Hepatocyte (in vitro differentiated cells): ENCODE measurements at places on chromosomes 3 and 15. TPM values are rescaled to one million over a fixed set of nuclear protein-coding genes. Genes with fewer than 3 reads are reported as not detected.

NR1I2 gene
- 2.8 and 5.0 TPM in 2 replicates for polyA plus RNA-seq

FBXO40 gene
- not detected in 2 replicates for polyA plus RNA-seq

GOLGA6B gene
- polyA plus RNA-seq, result not detected in 2 replicates

WWTR1 gene
- 40.5 and 40.6 TPM in 2 replicates for polyA plus RNA-seq

ZMYND10 gene
- 0.18 and 0.77 TPM in 2 replicates for polyA plus RNA-seq

SPINK8 gene
- not detected in 2 replicates for polyA plus RNA-seq

ERICH6 gene
- 0.61 TPM in 1 of 2 replicates, not detected in the other for polyA plus RNA-seq

THPO gene
- polyA plus RNA-seq, result 4.0 and 5.2 TPM in 2 replicates

SPTSSB gene
- 6.9 and 17.2 TPM in 2 replicates for polyA plus RNA-seq

LRTM1 gene
- polyA plus RNA-seq, result 0.23 TPM in 1 of 2 replicates, not detected in the other

- peaks cover 14% of the 10 kb centered on the region for H3K4me1 ChIP-seq
- peak overlapping the region; percentile 39 for H3K27ac ChIP-seq
- no peak for DNase-seq
- H3K27me3 ChIP-seq, result no peaks in the 10 kb centered on the region
- H3K36me3 ChIP-seq, result no peaks in the 10 kb centered on the region
Measured at GRCh38 chr3:64954995-64955636, 267.3 kb upstream of the ADAMTS9 start.

DNA sequence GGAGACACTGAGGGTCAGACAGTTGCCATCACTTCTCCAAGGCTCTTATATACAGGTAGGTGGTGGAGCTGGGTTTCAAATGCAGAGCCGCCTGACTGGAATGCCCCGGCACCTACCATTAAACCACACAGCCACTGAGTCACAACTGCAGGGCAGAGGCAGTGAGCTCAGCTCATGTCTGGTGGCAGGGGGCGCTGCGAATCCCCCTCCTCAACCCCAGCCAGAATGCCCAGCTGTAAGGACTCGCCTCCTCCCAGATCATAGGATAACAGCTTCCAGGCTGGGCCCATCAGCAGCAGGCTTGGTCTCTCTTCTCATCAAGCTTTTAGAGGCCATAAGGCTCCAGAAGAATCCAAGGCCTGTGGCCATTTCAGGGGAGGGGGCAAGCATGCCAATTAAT lies 26.4 kb downstream of the ADCY5 start:
- H3K27me3 ChIP-seq, result no peaks in the 10 kb centered on the region
- no peak overlapping the region for H3K4me3 ChIP-seq
- no peaks in the 10 kb centered on the region for H3K36me3 ChIP-seq
- no peak overlapping the region for H3K27ac ChIP-seq
- no peak for DNase-seq

GRCh38 chr3:55160241-55160983 lies 232.6 kb upstream of the LRTM1 start:
- DNase-seq, result peak; percentile 55
- no peaks in the 10 kb centered on the region for H3K27me3 ChIP-seq
- no peaks in the 10 kb centered on the region for H3K36me3 ChIP-seq
- H3K4me3 ChIP-seq, result no peak overlapping the region
- H3K27ac ChIP-seq, result peak overlapping the region; percentile 28

GRCh38 chr3:165644331-165644730 lies 192.9 kb downstream of the BCHE start:
- no peak for DNase-seq
- no peak overlapping the region for H3K4me3 ChIP-seq
- H3K36me3 ChIP-seq, result no peaks in the 10 kb centered on the region

GRCh38 chr3:139095803-139096466 lies 51.2 kb upstream of the PRR23C start:
- DNase-seq, result no peak
- no peak overlapping the region for H3K4me3 ChIP-seq
- H3K27me3 ChIP-seq, result peaks cover 4% of the 10 kb centered on the region
- no peak overlapping the region for H3K27ac ChIP-seq
- no peaks in the 10 kb centered on the region for H3K36me3 ChIP-seq
- no peaks in the 10 kb centered on the region for H3K4me1 ChIP-seq

GRCh38 chr3:41200669-41201021 lies 1.3 kb downstream of the CTNNB1 start:
- DNase-seq, result peak; percentile 39
- H3K4me3 ChIP-seq, result peak overlapping the region; percentile 50
- peak overlapping the region; percentile 100 for H3K27ac ChIP-seq
- H3K4me1 ChIP-seq, result peaks cover 15% of the 10 kb centered on the region
- no peaks in the 10 kb centered on the region for H3K36me3 ChIP-seq
- no peaks in the 10 kb centered on the region for H3K27me3 ChIP-seq

GRCh38 chr3:2261747-2262146 lies 163.1 kb downstream of the CNTN4 start:
- no peaks in the 10 kb centered on the region for H3K36me3 ChIP-seq
- no peaks in the 10 kb centered on the region for H3K27me3 ChIP-seq
- no peak for DNase-seq
- H3K4me1 ChIP-seq, result no peaks in the 10 kb centered on the region
- H3K4me3 ChIP-seq, result no peak overlapping the region

GRCh38 chr3:33146791-33147445 lies 33.1 kb downstream of the CRTAP start:
- H3K36me3 ChIP-seq, result no peaks in the 10 kb centered on the region
- H3K27ac ChIP-seq, result no peak overlapping the region
- peaks cover 4% of the 10 kb centered on the region for H3K4me1 ChIP-seq
- no peak overlapping the region for H3K4me3 ChIP-seq
- DNase-seq, result no peak

- no peak for DNase-seq
- peak overlapping the region; percentile 45 for H3K27ac ChIP-seq
- peaks cover 14% of the 10 kb centered on the region for H3K4me1 ChIP-seq
- no peaks in the 10 kb centered on the region for H3K27me3 ChIP-seq
Measured at GRCh38 chr15:74423431-74424257, 10.1 kb downstream of the SEMA7A start.

- no peak overlapping the region for H3K27ac ChIP-seq
- DNase-seq, result no peak
- H3K27me3 ChIP-seq, result no peaks in the 10 kb centered on the region
- no peaks in the 10 kb centered on the region for H3K36me3 ChIP-seq
Measured at GRCh38 chr3:27080258-27080525, 289.0 kb downstream of the NEK10 start.

DNA sequence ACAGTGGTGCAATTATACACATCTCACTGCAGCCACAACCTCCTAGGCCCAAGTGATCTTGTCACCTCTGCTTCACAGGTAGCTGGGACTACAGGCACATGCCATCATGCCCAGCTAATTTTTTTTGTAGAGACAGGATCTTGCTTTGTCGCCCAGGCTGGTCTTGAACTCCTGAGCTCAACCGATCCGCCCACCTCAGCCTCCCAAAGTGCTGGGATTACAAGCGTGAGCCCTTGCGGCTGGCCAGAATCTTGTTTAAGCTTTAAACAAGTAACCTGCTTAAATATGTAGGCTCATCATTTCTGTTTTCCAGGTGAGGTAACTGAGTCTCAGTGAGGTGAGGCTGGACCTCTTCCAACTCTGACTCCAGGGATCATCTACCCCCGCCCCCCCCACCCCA lies 7.7 kb upstream of the PSTPIP1 start:
- DNase-seq, result no peak
- H3K4me1 ChIP-seq, result no peaks in the 10 kb centered on the region
- no peaks in the 10 kb centered on the region for H3K27me3 ChIP-seq
- H3K36me3 ChIP-seq, result no peaks in the 10 kb centered on the region
- H3K27ac ChIP-seq, result no peak overlapping the region

DNA sequence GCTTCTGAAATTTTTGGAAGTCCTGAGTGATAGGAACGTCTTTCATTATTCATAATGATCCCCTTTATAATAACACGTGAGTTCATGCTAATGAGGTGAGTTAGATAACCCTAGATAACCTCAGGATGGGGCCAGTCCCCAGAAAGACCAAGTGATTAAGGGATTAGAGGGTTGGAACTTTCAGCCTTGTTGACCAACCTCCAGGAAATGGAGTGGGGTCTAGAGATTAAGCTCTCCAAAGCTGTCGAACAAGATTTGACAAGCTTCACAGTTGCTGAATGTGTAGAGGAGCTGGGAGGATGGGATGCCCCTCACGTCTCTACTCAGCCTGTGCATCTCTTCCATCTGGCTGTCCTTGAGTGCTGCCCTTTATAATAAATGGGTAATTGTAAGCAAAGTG lies 107.1 kb downstream of the ZMAT3 start:
- H3K4me3 ChIP-seq, result no peak overlapping the region
- no peaks in the 10 kb centered on the region for H3K36me3 ChIP-seq
- no peak for DNase-seq
- no peaks in the 10 kb centered on the region for H3K27me3 ChIP-seq
- H3K4me1 ChIP-seq, result no peaks in the 10 kb centered on the region
- H3K27ac ChIP-seq, result no peak overlapping the region

DNA sequence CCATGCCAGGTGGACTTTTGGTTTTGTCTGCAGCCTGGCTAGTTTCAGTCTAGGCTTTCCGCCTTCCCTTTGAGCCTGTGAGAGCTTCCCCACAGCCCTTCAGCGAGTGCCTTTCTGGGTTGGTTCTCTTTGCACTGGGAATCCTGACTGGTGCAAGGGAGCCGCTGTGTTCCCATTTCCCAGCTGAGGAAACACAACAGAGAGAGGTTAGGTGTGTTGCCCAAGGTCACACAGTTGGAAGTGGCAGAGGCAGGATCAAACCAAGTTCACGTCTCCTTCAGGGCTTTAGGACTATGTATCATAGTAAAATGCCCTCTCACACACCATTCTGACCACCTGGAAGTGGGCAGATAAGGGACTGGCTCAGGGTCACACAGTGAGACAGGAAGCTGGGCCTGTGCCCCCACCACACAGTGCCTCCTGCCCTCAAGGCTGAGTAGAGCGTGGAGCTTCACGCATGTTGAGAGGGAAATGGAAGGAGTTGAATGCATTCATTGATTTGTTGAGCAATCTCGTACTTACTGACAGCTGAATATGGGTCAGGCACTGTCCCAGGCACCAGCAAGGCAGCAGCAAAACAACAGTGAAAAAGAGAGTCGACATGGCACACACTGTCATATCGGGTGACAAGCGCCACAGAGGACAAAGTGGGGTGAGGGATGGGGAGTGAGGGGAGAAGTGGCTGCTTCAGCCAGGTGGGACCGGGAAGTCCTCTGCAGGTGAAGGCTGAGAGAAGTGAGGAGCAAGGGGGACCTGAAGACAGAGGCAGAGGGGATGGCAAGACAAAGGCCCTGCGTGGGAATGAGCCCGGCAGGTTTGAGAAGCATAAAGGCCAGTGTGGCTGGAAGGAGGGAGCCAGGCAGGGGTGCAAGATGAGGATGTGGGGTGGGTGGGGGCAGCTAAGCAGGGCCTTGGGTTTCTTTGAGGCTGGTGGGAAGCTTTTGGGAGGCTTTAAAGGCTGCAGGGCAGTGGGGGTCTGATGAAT lies 12.3 kb upstream of the ANPEP start:
- no peaks in the 10 kb centered on the region for H3K36me3 ChIP-seq
- H3K4me3 ChIP-seq, result no peak overlapping the region
- H3K4me1 ChIP-seq, result peaks cover 15% of the 10 kb centered on the region
- no peak for DNase-seq

GRCh38 chr3:67875858-67876257 lies 221.4 kb upstream of the SUCLG2 start:
- H3K27me3 ChIP-seq, result no peaks in the 10 kb centered on the region
- DNase-seq, result no peak
- H3K27ac ChIP-seq, result no peak overlapping the region
- no peak overlapping the region for H3K4me3 ChIP-seq
- H3K36me3 ChIP-seq, result no peaks in the 10 kb centered on the region

- no peaks in the 10 kb centered on the region for H3K36me3 ChIP-seq
- no peak overlapping the region for H3K4me3 ChIP-seq
Measured at GRCh38 chr3:64905906-64906410, 218.2 kb upstream of the ADAMTS9 start.

- H3K27me3 ChIP-seq, result no peaks in the 10 kb centered on the region
- H3K4me1 ChIP-seq, result no peaks in the 10 kb centered on the region
- no peak overlapping the region for H3K4me3 ChIP-seq
- no peak for DNase-seq
- H3K36me3 ChIP-seq, result no peaks in the 10 kb centered on the region
- no peak overlapping the region for H3K27ac ChIP-seq
Measured at GRCh38 chr3:86282106-86282787, 708.7 kb downstream of the VGLL3 start.

DNA sequence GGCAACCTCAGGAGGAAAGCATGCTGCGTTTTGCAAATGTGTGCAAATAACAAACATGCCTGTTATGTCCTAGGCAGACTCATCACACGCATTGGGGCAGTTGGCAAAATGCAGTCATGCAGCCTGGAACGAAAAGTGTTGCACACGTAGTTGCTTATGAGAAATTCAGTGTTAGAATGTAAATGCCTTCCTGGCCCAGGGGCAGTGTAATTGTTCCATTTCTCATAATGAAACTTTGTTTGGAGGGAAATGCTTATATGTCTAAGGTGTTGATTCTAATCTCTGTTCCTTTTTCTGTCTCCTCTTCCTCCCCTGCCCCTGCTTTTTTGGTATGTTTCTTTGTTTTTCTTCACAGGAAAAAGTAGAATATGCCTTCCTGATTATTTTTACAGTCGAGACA lies 156.0 kb downstream of the CACNA1D start:
- H3K27me3 ChIP-seq, result no peaks in the 10 kb centered on the region
- H3K36me3 ChIP-seq, result no peaks in the 10 kb centered on the region
- no peak overlapping the region for H3K4me3 ChIP-seq

GRCh38 chr3:46096336-46096735 lies 69.1 kb upstream of the XCR1 start:
- H3K4me1 ChIP-seq, result no peaks in the 10 kb centered on the region
- no peak overlapping the region for H3K27ac ChIP-seq

DNA sequence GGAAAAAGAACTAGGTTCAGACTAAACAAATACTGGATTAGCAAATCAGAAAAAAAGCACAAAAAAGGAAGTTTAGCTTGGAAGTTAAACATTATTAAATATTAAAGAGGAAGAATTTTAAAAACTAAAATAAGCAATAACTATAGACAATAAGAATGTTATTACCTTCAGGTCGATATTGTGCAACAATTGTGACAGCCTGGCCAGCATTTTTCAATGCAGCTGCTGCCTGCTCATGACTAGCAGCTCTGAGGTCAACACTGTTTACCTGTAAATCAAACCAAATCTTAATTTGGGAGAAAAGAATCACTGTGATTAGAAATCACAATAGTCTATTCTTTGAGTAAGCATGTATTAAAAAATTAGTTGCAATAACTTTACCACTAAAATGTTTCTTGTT lies 75.1 kb upstream of the MELTF start:
- H3K36me3 ChIP-seq, result no peaks in the 10 kb centered on the region
- no peak overlapping the region for H3K4me3 ChIP-seq
- DNase-seq, result no peak
- H3K27me3 ChIP-seq, result no peaks in the 10 kb centered on the region

- no peak overlapping the region for H3K4me3 ChIP-seq
- no peaks in the 10 kb centered on the region for H3K4me1 ChIP-seq
- DNase-seq, result no peak
- H3K27me3 ChIP-seq, result no peaks in the 10 kb centered on the region
- H3K27ac ChIP-seq, result no peak overlapping the region
Measured at GRCh38 chr3:126872701-126873342, 110.1 kb upstream of the PLXNA1 start.
